ENCODE measurements at places on chromosomes 1 and 21.

DNA sequence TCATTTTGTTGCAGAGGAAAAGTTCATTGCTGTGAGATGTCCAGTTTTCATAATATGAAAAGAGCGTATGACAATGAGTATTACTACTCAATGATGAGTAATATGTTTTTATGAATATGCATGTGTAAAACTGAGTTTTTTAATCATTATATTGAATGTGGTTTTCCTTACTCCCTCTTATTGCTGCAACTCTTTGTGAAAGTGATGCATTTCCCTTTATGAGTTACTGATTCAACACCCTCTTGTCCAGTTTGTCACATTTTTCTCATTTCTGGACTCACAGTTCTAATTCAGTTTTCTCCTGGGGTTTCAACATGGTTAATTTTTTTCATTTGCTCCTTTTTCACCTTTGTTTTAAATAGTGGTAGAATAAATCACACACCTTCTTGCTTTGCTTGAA, 35.2 kb upstream of the KCNJ15 start:
- DNase-seq, result no peak

DNA sequence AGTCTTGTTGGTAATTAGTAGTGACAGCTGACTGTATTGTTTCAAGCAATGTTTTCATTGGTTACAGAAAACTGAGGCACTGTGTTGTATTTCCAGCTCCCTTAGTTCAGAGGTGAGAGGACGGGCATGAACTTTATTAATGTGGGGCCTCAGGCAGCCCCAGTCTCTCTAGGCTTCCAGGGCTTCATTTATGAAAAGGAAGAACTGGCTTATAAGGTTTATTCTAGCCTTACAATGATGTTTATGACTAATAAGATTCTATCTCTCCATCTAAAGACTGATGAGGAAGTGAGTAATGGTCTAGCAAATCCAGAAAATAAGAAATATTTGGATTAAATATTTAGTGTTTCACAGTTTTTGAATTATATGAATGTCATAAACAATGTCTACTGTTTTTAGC, 41.5 kb downstream of the CBS start:
- DNase-seq, result no peak

DNA sequence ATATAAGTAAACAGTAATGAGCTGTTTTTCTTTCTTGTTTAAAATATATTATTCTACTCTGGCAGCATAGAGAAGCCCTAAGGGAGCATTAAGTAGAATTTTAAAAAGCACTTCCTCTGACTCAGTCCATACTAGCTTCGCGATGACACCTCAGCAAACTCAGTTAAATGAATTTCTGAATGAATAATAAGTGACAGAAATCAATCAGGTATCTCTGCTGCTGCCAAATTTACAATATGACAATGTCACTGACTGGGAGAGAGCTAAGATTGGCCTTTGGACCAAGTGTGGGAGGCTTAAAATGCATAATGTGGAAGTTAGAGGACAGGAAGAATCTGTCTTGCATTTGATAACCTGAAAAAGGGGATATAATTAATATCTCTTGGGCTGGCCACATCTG, 296.1 kb downstream of the HHIPL2 start:
- no peak for DNase-seq

GRCh38 chr1:189131576-189131975, 1346.1 kb downstream of the BRINP3 start:
- no peak for DNase-seq

GRCh38 chr1:177921590-177921989, 48.3 kb downstream of the SEC16B start:
- DNase-seq, result no peak

GRCh38 chr1:19559641-19560040, 74.3 kb upstream of the CAPZB start:
- DNase-seq, result no peak

- DNase-seq, result no peak
Observed at GRCh38 chr21:32192291-32193097, 86.4 kb downstream of the MIS18A start.

- peak; percentile 56 for DNase-seq
Observed at GRCh38 chr1:36609241-36610027, 126.7 kb upstream of the CSF3R start.

- no peak for DNase-seq
Observed at GRCh38 chr1:91827459-91828321, 58.3 kb downstream of the TGFBR3 start.

- no peak for DNase-seq
Observed at GRCh38 chr1:42931911-42932422, 26.7 kb downstream of the SLC2A1 start.

DNA sequence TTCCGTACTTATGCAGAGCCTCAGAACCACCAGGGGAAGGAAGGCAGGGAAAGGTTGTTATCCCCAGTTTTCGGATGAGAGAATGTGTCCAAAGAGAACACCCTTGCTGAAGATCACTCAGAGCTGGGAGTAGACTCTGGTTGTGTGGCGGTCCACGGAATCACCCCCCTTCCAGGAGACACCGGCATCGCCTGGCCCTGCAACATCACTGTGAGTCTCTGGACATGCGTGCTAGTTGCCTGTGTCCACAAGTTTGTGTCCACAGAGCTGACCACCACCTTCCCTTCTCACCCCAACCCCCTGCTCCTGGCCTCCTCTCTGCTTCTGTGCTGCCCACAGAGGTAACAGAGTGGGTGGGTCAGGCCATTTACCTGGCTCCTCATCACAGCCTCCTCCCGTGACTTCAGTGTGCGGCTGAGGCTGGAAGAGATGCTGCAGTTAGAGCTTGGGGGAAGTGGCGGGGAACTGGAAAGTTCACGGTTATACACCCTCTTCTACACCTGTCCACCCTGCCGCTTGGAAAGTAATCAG, 7.3 kb downstream of the MYBPH start:
- DNase-seq, result no peak

GRCh38 chr1:176096015-176096414, 111.1 kb downstream of the COP1 start:
- no peak for DNase-seq

GRCh38 chr1:19468397-19468956, 16.9 kb downstream of the CAPZB start:
- no peak for DNase-seq

DNA sequence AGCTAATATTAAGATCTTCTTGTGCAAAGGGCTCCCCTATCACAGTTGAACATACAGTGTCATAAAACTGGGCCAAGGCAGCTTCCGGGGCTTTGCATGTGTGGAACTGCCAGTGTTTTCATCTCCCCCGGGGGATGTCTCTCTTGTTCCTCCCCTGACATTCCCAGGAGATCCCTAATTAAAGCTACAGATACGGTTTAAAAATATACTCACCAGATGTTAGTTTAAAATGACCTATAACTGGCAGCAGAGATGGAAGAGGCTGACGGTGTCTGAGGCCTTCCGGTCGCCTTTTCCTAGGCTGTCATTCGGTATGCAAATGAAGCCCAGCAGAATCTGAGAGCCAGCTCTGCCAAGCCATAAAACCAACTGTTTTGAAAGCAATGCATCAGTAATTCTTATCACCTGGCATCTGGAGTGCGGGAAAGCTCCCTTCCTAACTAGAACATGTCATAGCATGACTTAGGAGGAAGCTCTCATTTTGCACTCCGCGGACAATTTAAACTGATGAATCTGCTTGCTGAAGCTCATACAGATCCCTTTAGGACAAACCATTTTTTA, 436.5 kb upstream of the VAMP3 start:
- DNase-seq, result peak; percentile 93

DNA sequence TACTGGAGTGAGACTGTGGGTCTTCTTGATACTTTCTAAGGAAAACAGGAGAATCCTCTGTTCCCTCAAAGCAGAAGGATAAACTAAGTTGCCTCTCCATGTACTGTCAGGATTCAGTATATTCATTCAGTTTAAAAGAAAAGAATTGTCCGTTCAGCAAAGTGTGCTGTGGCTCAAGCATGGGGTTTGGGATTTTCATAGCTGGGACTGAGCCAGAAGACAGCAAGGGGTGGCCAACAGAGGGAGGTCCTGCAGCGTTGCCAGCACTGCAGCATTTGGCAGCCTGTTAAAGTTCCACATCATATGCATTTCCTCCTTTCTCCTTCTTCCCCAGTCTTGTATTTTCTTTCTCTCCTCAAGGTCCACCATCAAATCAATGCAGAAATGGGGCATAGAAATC, 75.1 kb downstream of the DTL start:
- no peak for DNase-seq

GRCh38 chr1:33094971-33095604, 14.1 kb downstream of the AZIN2 start:
- peak; percentile 48 for DNase-seq

GRCh38 chr1:12251442-12251841, 21.6 kb downstream of the VPS13D start:
- no peak for DNase-seq

- no peak for DNase-seq
Observed at GRCh38 chr1:59500950-59501742, 204.3 kb downstream of the FGGY start.

DNA sequence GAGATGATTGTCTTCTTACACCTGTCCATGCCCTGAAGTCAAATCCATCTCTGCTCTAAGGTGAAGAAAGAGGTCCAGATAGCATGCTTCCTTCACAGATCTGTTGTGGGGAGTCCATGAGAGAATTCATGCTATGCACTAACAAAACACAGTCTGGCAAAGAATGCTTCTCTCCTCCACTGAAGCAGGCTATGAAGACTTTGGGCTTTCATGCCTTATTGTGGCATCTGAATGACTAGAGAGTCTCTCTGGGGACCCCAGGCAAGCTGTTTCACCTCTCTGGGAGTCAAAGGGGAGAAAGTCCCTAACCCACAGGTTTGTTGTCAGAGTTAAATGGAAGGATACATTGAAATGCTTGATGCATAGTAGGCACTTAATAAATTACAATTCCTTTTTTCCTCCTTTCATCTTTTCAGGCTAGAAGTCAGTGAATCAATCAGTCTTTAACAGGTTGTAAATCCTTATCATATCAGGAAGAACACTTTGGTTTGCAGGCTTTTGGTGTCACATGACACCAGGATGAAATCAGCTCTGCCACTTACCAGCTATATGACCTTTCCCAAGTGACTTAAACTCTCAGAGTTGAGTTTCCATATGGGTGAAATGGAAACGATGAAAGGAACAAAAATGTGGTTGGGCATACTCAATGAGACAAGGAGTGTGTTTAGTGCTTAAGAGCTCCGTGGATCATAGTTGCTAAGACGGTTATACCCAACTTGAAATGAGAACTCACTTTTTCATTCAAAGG, 200.1 kb upstream of the DAB1 start:
- DNase-seq, result no peak

GRCh38 chr21:34984356-34985058, 64.6 kb downstream of the RUNX1 start:
- no peak for DNase-seq

GRCh38 chr1:164803366-164803765, 244.4 kb downstream of the PBX1 start:
- no peak for DNase-seq

GRCh38 chr1:24212376-24212775, 25.3 kb upstream of the IFNLR1 start:
- DNase-seq, result no peak

GRCh38 chr1:95733031-95733430, 499.0 kb downstream of the RWDD3 start:
- no peak for DNase-seq

GRCh38 chr1:193766329-193766728, 579.9 kb upstream of the B3GALT2 start:
- DNase-seq, result no peak

DNA sequence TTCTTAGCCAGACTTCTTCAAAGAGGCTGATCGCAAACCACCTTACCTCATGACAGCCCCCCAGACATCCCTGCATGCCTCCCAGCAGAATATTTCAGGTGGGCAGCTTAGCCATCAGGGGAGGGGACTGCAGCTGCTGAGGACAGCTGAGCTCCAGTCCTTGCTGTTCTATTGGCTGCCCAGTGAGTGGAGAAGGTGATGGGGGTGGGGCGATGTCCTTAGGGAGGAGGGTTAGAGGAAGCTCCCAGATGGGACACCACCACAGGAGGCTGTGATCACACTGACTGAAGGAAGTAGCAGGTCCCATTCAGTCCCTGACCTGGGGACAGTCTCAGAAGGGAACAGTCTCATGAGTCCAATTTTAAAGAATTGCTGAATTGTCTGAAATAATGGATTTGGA, 38.3 kb downstream of the GJA5 start:
- DNase-seq, result no peak

- DNase-seq, result no peak
Observed at GRCh38 chr21:33022828-33023573, 2.7 kb upstream of the OLIG2 start.

- DNase-seq, result no peak
Observed at GRCh38 chr1:222786121-222786520, 28.7 kb upstream of the DISP1 start.

DNA sequence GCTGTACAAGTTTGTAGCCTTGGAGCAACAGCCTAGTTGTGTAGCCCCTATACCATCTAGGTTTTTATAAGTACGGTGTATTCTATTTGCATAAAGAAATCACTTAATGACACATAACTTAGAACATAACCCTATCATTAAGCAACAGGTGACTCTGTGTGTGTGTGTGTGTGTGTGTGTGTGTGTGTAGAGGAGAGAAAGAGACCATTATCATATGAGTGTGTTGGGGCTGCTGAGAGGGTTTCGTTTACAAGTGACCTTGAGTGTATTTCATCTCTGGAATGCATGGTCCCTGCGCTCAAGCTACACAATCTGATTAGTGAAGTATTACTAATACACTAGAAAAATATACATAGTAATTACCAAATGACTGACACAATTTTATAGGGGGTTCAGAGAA, 115.1 kb downstream of the RABGAP1L start:
- no peak for DNase-seq

GRCh38 chr1:65011983-65012382, 45.6 kb upstream of the JAK1 start:
- DNase-seq, result no peak

DNA sequence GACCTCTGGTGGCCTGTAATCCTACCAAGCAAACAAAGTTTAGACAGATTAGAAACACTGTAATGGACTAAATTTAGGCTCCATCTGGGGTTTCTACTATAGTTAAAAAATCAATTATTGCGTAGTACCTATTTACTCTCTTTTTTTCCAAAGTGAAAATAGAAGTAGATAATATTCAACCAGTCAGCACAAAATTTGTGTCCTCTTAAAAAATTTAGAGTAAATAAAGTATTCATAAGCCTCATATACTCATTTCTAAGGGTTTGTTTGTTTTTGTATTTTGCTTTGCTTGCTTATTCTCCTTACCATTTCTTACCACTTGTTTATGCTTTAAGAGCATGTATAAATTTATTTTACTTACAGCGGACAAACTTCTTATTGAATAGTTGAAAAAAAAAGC, 54.5 kb downstream of the NCAM2 start:
- no peak for DNase-seq

- no peak for DNase-seq
Observed at GRCh38 chr1:206554701-206555472, 47.6 kb downstream of the RASSF5 start.

DNA sequence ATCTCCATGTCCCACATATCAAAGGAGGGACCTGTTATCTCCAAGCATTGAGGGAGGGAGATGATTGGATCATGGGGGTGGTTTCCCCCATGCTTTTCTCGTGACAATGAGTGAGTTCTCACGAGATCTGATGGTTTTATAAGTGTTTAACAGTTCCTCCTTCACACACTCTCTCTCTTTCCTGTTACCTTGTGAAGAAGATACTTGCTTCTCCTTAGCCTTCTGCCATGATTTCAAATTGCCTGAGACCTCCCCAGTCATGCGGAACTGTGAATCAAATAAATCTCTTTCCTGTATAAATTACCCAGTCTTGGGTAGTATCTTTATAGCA, 91.6 kb downstream of the DDAH1 start:
- no peak for DNase-seq

GRCh38 chr1:206790502-206791250, 18.4 kb upstream of the IL10 start:
- no peak for DNase-seq
